GM12892 (cell line): ENCODE measurements at places on chromosomes 4 and X.

GRCh38 chrX:10620121-10620699, at the start of gene MID1:
Gene MID1, minus strand, starts transcription at chrX:10620585. Its CDS starts 53,038 bp downstream, at chrX:10567547.
- no peak for DNase-seq

DNA sequence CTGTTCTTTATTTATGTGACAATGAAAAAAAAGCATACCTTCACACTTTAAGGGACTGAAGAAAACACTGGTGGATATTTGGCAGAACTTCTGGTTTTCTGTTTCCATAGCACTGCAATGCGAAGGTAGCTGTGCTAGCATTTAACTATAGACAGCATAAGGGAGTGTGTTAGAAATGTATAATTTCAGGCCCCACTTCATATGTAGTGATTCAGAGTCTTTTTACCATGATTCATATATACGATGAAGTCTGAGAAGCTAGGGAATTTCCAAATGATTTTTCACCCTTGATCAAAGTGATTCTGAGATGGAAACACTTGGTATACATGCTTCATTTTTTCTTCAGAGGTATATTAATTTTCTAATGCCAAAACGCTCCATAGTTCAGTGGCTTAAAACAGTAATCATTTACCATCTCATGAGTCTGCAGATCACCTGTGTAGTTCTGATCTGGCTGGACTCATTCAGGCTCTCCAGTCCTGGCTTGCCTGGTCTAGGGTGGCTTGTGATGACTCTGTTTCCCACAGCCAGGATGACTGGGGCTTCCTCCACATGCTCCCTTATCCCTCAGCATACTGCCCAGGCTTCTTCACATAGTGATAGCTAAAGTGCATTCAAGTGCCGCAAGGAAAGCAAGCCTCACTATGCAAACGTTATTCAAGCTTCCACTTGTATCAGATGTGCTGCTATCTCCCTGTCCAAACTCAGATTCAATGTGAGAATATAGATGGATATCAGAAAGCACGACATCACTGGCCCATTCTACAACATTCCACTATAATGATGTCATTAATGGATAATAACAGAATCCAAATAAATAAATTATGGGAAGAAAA, 790.1 kb downstream of the TECRL start:
- DNase-seq = no peak

- no peak for DNase-seq
These were observed 1.9 kb downstream of the SEC24D start for GRCh38 chr4:118834070-118834469.

GRCh38 chr4:165207431-165208220, at the start of gene KLHL2:
Gene KLHL2, plus strand, starts transcription at chr4:165207561. Its CDS starts 316 bp downstream, at chr4:165207877.
- DNase-seq = peak; percentile 72

- no peak for DNase-seq
These were observed 36.3 kb upstream of the PDGFRA start for GRCh38 chr4:54192811-54193210.

GRCh38 chrX:119501511-119502148, 33.4 kb downstream of the SLC25A5 start:
- DNase-seq = no peak

- DNase-seq = no peak
These were observed 83.4 kb upstream of the INPP4B start for GRCh38 chr4:142929526-142929925.

GRCh38 chr4:88846206-88846790, 148.7 kb upstream of the NAP1L5 start:
- no peak for DNase-seq

GRCh38 chr4:63790377-63790776, 618.9 kb downstream of the TECRL start:
- no peak for DNase-seq

DNA sequence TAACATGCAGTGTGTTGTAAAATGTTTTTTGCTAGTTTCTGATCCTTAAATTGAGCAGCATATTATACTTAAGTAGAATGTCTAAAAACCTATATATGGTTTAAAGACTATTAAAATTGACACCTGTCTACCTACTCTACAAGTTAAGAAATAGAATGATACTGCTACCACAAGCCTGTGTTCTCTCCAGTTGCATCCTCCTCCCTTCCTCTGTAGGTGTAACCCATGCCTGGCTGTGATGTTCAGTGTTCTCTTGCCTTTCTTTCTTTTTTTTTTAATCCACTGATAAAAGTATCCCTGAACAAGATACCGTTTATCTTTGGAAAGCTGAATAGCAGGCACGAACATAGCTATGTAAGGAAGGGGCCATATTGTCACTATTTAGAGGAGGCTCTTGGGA, 99.1 kb downstream of the KDM6A start:
- no peak for DNase-seq

GRCh38 chrX:7941390-7942042, 14.3 kb upstream of the PNPLA4 start:
- DNase-seq = no peak

- DNase-seq = no peak
These were observed 39.5 kb upstream of the RASL11B start for GRCh38 chr4:52822583-52822971.

DNA sequence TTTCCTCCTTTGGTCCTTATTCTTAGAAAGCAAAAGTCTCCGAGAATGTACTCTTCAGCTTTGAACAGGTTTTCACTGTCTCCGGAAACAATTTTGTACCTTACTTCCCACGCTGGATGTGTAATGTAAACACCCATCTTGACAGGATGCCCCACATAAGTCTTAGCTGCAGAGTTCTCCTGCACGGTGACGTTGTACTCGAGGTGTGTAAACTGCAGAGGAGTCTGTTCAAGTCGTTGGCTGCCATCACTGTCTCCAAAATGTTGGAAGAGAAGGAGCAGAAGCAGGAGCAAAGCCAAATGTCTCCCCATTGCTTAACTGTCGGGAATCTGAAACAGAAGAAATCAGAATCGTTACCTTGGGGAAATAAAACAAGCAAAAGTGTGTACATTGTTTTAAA, 14.1 kb downstream of the FAT1 start:
- no peak for DNase-seq

DNA sequence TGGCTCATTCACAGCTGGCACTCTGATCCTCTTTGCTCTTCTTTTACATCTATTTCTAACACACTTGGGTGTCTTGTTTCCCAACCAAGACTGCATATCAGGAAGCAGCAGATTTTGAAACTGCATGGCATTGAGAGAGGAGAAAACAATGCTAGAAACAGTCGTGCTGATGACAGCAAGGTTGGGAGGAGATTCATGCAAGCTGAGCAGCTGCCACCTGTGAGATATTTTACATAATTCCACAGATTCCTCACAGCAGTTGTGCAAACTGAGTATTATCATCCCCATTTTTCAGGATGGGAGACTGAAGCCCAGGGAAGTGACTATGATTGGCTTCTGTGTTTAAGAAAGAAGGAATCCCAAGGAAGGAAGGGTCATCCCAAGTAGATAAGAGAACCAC, 105.0 kb downstream of the SLC2A9 start:
- DNase-seq = no peak

GRCh38 chrX:21756785-21757529, 959 bp downstream of the SMPX start:
- no peak for DNase-seq

- no peak for DNase-seq
These were observed 17.6 kb upstream of the DMP1 start for GRCh38 chr4:87632469-87632868.

DNA sequence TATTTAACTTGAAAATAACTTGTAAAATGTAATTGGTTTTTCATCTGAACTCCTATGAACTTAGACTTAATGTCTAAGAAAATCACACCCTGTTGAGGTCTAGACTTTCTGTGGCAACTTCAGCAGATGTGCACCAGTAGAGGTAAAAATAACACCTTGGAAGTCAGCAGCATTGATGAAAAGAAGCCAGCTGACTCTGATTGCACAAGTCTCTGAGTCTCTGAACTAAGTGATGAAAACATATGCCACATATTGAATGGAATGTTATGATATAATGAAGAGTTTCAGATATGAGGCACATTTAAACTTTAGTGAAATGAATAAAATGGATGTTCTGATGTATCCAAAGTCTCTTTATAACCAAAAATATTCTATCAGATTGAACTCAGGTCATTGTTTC, 155.4 kb downstream of the GPM6A start:
- no peak for DNase-seq

- DNase-seq = peak; percentile 15
These were observed 25.9 kb downstream of the HOPX start for GRCh38 chr4:56655209-56655626.

DNA sequence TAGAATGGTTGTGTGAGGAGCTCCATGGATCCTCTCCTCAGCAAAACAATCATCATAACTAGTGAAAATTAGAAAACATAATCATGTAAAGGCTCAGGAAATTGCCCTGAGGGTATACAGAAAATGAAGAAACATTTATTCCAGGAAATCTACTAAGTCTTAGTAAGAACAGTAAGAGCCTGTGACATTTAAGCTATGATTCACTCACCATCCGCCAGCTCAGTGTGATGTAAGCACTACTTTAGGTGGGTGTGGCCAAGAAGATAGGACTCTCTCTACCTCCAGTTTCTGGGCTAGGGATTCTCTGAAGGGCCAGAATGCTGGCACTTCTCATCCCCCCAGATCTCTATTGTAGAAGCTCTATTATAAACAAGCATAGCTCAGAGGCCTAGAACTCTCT, 147.5 kb downstream of the DLG3 start:
- no peak for DNase-seq

- DNase-seq = no peak
These were observed 7.6 kb downstream of the ENPEP start for GRCh38 chr4:110483516-110483915.

DNA sequence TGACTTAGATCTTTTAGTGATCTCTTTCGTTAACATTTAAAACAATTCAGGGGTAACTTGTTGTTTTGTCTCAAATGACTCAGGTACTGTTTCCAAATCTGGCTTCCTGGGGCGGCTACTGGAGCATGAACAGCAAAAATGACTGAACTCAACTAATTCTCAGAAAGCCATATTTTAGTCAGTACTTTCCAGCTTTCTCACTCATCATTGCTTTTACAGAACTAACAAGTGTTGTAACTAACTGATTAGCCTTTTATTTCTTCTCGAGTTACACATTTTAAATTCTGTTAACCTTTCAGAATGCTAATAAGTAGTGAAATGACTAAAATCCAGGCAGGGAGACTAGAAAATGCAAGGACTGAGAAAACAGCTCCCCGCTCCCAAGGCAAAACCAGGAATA, 55.3 kb downstream of the JADE3 start:
- no peak for DNase-seq

DNA sequence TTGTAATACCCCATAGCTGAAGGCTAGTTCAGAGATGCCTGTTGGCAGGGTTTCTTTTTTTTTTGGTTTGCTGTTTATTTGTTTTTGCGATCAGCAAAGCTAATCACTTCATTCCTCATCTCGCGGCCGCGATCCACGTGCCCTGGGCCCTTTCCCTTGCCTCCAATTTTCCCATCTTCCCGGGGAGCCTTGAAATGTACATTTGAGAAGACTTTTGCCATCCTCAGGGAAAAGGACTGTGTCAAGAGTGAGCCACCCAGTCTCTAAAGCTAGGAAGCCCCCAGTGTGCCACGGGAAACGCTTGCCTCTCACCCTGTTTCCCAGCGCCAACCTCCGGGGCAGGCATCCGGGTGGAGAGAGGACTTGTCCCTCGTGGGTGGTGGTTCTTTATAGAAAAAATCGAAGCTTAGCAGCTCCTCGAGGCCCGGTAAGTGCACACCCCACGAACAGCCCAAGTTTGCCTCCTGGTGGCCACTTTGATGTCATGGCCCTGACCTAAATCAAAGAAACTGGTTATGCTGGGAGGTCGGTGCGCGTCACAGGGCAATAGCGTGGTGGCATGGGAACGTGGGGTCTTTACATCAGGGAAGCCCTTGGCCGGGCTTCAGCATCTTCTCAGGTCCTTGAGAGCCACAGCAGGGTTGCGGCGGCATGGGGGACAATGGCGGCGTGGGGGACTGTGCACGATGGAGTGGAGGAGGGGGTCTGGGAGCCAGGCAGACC, 42.0 kb downstream of the MAP7D3 start:
- DNase-seq = no peak

- no peak for DNase-seq
These were observed 110.9 kb upstream of the ANK2 start for GRCh38 chr4:112938461-112939058.
